Ureter (tissue), 1 donor: ENCODE measurements at places on chromosomes 7 and 10. TPM values are rescaled to one million over a fixed set of nuclear protein-coding genes. Genes with fewer than 3 reads are reported as not detected.

DNA sequence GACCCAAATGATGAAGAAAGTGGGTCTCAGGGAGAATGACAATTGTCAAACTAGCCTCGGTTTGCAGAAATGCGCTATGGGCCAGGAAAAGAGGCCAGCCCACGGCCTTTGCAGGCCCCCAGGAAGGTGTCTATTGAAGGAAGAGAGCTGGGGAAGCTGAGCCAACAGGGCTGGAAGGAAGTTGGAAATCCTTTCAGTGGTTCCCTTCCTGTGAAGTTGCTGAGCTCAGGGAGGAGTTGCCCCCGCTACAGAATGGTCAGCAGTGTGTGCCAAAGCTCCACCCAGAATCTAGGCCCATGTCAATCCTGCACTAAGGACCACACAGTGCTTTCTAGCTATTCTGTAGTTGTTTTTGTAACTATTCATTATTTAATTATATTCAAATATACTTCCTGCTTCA is 91.6 kb upstream of the ANLN start:
- no peak for DNase-seq

- no peak for DNase-seq
Observed at GRCh38 chr10:117782276-117782675, 239.7 kb downstream of the EMX2 start.

The PRPS1L1 gene
- not detected for total RNA-seq

DNA sequence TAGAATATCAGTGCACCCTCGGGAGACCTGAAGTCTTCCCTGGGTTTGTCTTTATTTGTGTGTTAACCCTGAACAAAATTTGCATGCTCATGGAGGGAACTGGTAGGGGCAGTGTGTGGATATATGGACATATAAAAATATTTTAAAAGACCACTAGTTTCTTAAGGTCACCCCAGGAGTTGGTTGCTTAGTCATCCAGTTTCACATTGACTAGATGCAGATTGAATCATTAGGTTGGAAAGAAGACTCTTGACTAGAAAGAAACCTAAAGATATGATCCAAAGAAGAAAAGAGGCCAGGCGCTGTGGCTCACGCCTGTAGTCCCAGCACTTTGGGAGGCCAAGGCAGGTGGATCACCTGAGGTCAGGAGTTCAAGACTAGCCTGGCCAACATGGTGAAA is 137.1 kb downstream of the KAT6B start:
- DNase-seq: no peak

DNA sequence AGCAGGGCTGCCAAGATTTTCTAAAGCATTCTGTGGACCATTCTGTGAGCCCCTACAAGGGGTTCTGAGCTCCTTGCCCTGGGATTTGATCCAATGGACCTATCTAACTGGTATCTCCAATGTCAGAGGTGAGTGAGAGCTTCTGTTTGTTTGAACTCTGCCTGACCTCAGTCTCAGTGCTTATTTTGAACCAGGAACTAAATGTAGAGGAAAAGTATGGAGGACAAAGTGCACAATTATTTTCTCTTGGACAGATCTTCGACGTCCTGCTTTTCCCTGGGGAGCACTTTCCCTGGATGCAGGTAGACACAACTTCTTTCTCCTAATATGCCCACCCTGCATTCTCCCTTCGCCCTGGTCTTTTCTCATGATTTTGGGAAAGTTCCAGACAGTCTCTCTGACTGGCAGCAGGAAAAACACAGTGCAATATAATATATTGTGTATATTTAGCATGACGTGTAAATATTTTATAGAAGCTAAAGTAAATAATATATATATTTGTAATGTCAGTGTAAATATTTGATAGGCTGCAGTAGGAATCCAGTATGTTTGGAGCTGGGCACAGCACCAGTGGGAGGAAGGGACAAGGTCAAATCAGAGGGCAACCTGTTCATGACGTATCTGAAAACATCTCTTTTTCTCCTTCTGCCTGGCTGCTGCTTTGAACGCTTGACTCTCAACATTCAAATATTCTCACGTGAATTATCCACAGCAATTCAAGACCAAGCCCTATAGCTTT is 184.0 kb upstream of the LYZL1 start:
- DNase-seq: no peak

The MET gene
- total RNA-seq: 54.1 TPM

DNA sequence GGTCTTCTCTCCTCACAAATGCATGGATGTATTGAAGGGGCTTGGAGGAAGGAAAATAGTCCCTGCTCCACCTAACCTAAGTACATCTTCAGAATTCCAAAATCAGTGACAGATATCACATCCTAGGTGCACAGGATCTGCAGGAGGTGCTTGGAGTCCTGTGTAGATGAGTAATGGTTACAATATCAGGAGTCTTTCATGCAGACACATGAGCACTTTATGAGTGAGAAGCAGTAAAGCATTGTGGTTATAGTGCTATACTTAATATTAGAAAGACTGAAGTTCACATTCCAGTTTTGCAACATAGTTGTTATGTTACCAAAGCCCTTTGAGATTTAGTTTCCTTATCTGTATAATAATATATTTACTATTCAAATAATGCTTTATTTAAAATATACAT is 516.7 kb downstream of the NEBL start:
- DNase-seq: no peak

The UPK3BL2 gene
- 132 TPM for total RNA-seq

The PNLIP gene
- total RNA-seq: not detected

DNA sequence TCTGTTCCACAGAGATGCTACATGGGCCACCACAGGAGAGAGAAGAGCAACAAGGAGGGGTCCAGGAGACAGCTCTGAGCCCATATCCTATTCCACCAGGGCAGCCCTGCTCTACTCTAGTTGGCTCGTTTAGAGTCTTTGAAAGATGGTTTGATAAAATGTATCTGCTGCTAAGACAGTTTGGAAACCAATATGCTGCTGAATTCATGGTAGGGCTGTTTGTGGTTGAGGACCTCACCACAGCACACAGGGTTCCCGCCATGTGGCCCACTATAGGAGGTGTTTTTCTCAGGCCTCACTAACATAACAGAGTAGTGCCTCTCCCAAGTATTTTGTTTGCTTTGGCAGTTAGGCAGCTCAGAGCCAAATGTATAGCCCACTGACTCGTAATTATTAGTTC is 35.8 kb upstream of the ZC3HAV1L start:
- no peak for DNase-seq

DNA sequence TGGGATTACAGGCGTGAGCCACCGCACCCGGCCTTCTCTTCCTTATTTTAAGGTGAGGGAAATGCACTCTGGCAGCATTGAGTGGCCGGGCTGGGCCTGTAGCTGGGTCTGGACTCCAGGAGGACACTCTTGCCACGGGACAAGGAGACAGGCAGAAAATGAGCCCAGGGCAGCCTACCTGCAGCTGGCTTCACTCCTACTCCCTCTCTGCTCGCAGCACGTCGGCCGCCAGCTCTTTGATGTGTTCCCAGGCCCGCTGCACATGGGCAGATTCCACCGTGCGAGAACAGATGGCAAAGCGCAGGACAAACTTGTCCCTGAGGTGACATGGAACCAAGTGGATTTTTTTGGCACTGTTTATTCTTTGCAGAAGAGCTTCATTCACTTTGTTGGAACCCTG is 12.9 kb upstream of the FIGNL1 start:
- DNase-seq: no peak

DNA sequence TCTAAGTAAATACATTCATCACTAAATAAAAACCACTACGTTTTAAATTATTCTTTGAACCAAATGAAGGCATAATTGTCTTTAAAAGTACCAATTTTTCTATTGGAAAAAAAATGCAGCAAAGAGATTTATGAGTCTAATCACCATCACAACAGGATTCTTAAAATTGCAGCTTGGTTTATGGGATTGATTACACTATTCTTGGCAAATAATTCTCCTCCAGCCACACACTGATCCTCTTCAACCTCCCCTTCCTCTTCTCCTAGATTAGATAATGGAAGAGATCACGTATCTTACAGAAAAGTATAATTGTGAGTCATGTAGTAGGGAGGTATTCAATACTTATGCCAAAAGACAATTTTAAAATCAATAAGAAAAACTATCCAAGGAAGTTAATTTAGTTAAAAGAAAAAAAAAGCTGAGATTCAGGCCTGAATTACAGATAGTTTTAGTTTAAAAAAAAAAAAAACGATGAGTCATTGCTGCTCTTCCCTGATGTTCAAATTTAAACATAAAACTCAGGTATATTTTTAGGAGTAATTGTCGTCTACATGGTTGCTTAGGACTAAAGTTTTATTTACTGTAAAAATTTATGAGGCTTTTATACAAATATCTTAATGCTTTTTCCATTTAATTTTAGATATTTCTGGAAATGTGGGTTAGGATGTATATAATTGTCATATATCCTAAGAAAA is 133.7 kb upstream of the CDK1 start:
- DNase-seq: no peak

GRCh38 chr7:143323653-143324052 is 7.7 kb downstream of the CLCN1 start:
- DNase-seq: no peak

DNA sequence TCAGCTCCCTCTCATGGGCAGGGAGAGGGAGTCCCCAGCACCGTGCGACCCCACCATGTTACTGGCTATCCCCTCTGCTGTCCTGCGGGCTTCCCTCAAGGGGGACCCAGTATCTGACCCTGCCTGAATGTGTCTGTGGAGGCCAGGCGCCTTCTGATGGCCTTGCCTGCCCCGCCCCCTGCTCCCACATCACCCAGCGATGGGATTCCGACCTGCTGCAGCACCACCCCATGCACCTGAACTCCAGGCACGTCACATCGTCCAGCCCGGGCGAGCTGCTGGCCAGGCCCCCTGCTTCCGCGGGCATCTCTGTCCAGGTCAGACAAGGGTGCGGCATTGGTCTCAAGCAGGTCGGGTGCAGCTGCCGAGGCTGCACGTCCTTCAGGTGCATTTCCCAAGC is 19.0 kb downstream of the LRRC27 start:
- no peak for DNase-seq
